ENCODE measurements at places on chromosomes 5 and 9.
A peak's percentile ranks its signal among the peaks of the same experiment; 100 is the strongest.

DNA sequence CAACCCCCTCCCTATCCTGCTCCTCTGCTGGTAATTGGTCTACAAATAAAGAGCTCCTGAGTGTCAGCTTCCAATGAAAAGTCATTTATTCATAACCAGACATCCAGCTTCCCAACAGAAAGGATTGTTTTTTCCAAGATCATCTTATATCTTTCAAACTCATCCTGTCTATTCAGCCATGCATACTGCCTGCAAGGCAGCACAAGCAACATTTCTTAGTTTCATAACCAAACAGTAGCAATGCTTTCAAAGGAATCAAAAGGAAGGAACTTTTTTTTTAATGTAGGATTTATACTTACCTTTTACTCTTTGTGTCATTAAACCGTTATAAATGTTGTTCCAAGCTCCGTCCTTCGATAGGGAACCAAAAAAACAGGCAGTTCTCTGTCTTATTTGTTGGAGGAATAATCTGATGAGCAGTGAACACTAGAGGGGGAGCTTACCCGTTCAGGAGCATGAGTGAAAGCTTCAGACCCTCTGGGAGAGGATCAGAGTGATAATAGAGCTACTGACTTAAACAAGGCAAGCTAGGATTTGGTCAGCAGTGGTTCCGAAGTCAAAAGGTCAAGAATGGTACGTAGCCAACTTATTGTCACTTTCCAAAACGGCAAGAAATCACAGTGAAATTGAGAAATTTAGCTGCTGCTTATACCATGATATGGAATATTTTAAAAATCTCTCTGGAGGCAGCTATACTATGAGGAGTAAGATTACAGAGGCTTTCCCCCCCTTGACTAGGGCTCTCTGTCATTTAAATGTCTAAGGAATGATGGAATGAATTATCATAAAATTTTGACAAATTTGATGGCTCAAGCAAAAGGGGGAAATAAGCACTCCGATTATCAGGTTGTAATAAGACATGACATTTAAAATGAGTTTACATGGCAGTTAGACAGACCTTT lies 892.9 kb downstream of the NR2F1-AS1 start:
- DNase-seq: no peak

- no peak for DNase-seq
Observed at GRCh38 chr9:128634651-128635262, 21.9 kb downstream of the DYNC2I2 start.

DNA sequence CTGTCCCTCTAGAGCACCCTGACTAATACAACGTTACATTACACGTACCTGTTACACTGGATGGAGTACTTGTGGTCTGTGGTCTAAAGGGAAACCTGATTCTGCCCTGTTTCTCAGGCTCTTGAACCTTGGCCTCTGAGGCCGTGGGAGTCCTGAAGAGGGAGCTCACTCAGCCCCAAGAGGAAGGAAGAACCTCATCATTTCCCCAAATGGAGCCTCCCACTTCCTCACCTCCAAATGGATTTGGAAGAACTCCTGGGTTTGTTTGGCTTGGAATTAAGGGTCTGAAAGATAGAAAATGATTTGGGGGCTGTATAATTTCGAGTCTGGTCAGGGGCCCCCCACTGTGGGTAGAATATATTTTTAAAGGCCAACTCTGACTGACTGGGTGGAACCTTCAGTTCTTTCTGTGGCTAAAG lies 200.2 kb downstream of the SEMA6A start:
- DNase-seq: no peak

DNA sequence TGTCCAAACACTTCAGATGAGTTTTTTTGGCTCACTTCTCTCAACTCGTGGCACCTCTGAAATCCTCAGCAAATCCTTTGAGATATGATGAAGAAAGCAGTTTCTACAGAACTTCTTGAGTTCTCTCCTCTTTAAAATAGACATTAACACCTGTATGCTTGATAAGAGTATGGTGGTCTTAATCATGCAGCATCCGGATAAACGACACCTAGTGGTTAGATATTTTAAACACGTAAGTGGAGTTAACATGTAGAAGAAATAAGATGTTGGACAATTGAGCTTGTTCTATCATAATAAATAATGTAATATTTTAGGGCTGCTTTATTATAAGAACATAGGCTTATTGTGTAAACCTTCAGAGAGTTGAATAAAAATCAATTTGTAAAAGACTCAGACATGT lies 324.8 kb downstream of the CYLC2 start:
- no peak for DNase-seq

- no peak for DNase-seq
Observed at GRCh38 chr9:127174386-127175318, 52.2 kb upstream of the ANGPTL2 start.

DNA sequence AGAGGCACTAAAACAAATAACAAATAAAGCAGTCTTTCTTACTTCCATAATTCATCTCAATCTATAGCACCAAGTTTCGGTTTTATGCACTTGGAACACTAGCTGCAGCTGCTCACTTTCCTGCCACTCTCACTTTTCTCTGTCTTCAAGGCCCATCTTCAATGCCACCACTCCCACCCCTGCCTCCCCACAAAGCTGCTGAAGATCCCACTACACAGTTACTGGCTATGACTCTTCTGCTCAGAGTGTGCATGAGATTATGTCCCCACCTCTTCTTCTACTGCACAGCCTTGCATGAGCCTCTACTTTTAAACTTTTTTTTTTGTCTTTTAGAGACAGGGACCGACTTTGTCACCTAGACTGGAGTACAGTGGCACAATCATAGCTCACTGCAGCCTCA lies 77.4 kb downstream of the SAXO1 start:
- DNase-seq: no peak

DNA sequence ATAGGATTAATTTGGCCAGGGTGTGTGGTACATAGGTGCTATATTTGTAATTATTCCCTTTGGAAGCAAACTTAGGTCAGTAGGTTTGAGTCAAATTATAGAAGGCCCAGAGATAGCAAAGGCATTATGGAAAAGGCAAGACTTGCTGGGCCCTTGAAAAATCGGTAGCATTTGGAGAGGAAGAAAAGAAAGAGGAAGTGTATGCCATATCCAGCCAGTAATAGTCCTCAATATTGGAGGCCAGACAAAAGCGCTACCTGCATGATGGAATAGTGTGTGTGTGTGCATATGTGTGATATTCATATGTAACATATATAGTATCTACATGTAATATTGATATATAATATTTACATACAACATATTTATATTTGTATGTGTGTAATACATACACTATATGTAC lies 146.1 kb downstream of the GHR start:
- DNase-seq: no peak

DNA sequence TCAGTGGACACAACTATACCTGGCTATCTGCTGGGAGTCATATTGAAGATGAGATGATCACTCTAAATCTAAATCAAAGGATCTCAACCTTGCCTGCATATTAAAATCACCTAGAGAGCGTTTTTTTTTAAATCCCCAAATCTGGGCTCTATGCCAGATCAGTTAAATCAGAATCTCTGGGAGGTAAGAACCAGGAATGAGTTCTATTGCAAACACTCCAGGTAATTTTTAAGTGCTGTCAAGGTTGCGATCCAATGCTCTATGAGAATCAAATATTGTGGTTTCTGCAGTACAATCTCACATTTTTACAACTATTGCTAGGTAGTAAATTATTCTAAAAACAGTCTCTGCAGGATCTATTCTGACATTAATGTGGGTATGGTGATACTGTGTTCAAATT lies 202.3 kb upstream of the OR13F1 start:
- no peak for DNase-seq

DNA sequence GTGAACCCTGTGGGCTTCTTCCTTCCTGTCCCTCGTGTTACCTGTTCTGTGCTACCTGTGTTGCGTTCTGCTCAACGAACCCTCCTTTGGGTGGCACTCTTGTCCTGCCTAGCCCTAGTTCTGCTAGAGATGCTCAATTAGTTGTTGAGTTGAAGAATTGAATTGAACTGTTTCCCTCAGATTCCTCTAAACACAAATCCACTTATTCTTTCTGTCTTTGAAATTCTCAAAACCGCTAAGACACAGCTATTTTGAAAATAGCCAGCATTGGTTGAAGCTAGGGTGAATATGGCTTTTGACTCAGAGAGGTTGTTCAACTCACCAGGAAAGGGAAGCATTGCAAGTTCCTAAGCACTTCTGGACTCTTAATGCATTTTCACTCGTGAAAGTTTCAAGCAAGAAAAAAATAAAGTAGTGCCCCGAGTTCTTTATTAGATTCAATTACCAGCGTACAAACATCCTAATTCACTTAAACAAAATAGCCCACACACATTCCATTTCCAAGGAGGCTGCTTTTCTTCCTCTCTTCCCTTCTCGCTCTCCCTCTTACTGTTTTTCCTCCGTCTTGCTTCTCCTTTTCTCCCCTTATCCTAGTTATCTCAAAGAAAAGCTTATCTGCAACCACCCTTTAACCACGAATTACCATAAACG lies 642 bp upstream of the ITGA1 start:
- peak; percentile 43 for DNase-seq

- no peak for DNase-seq
Observed at GRCh38 chr9:38334234-38334633, 58.3 kb upstream of the ALDH1B1 start.

- DNase-seq: no peak
Observed at GRCh38 chr9:94927762-94928670, 201.5 kb downstream of the AOPEP start.

DNA sequence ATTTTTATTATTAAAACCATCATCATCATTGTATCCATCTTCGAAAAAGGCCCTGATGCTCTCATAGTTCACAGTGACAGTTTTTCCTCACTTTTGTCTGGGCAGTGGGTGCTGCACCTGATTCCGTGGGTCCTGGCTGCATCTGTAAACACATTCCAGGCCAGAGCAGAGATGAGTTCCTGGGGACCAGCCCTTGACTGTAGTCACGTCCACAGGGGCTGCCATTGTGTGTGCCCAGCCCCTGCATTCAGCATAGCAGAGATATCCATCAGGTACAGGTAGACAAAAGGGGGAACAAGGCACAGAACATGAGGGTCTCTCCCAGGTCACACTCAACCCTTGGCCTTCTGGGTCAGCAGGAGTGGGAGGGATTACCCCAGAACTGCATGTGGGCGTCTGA lies 189.0 kb downstream of the NR3C1 start:
- DNase-seq: no peak

DNA sequence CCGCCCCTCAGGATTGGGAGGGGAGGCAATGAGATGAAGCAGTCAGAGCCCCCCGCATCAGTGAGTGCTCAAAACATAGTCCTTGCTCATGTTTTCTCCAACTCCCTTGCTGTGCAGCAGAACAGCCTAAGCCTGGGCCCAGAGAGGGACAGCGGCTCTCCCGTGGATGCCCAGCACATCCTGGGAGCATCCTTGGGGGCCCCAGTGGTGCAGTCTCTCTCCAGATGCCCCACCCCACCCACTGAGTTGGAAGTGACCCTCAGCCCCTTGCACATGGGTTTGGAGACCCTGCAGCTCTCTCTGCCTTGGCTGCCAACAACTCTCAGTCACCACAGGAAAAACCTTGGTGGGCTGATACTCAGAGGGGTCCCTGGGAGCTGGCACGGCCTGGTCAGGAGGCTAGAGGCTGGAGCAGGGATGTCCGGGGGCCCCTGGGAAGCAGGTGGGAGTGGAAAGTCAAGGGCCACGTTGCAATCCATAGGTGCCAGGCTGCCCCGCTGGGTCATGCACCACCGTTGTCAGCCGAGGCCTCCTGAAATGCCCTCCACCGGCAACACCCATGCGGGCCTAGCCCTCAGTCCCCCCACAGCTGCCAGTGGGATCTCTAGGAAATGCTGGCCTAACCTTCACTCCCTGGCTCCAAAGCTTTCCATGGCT lies 242.5 kb downstream of the PBX3 start:
- DNase-seq: no peak

DNA sequence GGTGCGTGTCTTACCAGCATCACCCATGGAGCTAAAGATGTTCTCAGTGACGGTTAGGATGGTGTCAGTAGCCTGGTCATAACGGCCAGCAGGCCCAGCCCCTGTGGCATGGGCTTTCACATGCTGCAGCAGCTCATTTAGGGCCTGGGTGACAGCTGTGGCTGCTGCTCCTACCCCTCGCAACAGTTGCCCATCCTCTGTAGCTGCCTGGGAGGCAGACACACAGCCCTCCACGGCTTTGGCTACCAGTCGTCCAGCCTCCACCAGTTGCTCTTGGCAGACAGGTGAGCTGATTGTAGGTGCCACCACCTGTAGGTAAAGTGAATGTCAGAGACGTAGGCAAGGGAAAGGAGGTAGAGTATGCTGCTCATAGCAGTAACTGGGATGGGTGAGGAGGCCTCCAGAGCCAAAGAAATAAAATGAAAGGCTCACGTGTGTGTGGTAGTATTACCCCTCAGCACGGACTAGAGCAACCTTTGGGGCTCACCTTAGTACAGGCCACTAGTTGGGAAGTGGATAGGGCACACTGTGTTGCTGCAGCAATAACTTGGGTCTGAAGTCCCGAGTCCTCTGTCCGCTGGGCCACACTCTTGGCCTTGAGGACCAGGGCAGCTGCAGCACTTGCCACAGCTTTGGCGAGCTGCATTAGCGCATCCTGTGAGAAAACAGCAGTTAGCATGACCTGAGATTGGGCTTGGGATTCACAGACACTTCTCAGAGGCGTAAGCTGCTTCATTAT lies 14.7 kb downstream of the TLN1 start:
- no peak for DNase-seq

DNA sequence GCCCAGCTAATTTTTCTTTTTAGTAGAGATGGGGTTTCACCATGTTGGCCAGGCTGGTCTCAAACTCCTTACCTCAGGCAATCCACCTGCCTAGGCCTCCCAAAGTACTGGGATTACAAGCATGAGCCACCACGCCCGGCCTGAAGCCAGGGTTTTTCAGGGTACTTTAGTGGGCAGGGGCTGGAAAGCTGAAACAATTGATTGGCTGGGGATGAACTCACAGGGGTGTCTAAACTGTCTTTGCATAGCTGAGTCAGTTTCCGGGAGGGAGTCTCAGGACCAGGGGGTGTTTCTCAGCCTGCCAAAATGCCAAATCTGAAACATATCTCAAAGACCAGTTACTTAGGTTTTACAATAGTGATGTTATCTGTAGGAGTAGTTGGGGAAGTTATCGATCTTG lies 46.1 kb downstream of the PRUNE2 start:
- DNase-seq: no peak

DNA sequence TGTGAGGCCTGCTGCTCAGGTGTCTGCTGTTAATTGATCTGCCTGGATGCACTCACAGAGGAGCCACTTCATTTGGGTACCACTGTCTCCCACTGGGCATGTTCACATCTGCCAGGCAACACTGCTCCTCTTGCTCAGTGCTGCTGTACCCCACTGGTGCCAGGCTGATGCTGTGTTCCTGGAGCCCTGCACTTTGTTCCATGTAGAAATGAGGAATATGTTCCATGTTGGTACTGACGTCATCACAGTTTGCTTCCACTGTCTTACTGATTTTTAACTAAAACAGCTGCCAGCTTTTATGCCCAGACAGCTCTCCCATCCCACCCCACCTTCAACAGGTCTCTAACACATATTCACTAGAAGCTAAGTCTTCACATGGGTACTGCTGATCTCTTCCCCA lies 355.7 kb downstream of the LRRC70 start:
- DNase-seq: no peak

- DNase-seq: no peak
Observed at GRCh38 chr5:52893105-52893504, 96.0 kb upstream of the ITGA2 start.

GRCh38 chr9:123678878-123679329 lies 251.0 kb downstream of the DENND1A start:
- DNase-seq: no peak
